Activated T-helper 2 cell treated with anti-CD3 and anti-CD28 coated beads, Interferon-gamma antibody, Interleukin-2, Interleukin-4, amounts not matched to agents 10 μg/mL and 5 μg/mL and 100 μg/mL, durations not matched to agents 14 hours and 24 hours and 36 hours (primary cell): ENCODE measurements at places on chromosomes 3 and 15. TPM values are rescaled to one million over a fixed set of nuclear protein-coding genes. Genes with fewer than 3 reads are reported as not detected.

The IMPG2 gene
- 0.05 and 0.09 TPM in 2 replicates for total RNA-seq

The ASB14 gene
- not detected in 2 replicates for total RNA-seq

The SPTSSB gene
- total RNA-seq = not detected in 2 replicates

The SST gene
- not detected in 2 replicates for total RNA-seq

The LRRC34 gene
- 5.6 and 5.9 TPM in 2 replicates for total RNA-seq

The PARL gene
- total RNA-seq = 74.9 and 81.7 TPM in 2 replicates

The CRABP1 gene
- total RNA-seq = 0.57 TPM in 1 of 2 replicates, not detected in the other

The IQCF5 gene
- total RNA-seq = not detected in 2 replicates

DNA sequence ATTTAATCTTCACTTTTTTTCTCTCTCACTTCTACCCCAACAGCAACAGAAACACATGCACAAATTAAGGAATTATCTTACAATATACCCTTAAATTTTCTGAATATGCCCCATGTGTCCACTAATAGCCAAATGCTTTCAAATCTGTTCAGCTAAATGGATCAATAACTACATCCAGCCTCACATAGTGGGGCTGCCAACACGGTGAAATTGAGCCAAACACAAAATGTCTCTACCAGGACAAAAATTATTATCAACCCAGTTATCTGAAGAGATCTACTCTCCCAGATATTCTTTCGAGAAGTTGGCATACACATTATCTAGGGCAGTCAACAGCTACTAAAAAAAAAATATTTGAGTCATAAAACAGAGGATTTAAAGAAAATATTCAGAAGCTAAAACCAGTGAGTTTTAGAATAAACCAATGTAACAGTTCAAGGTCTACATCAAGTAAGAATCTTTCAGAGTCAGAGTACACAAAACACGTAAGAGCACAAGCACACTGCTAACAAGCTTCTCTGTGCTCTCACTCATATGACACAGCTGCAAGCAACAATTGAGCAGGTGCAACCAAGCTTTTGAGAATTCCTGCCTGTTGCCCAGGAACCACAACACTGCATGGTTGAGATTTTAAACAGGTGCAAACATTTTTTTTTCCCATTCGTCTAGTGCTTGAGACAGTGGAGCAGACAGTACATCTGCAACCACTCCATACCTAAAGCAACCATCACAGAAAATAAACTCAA lies 247.7 kb downstream of the ZBTB20 start:
- no peak for DNase-seq
- no peaks in the 10 kb centered on the region for H3K27me3 ChIP-seq
- no peak overlapping the region for H3K4me3 ChIP-seq
- H3K27ac ChIP-seq = no peak overlapping the region
- peaks cover 2% of the 10 kb centered on the region for H3K4me1 ChIP-seq

DNA sequence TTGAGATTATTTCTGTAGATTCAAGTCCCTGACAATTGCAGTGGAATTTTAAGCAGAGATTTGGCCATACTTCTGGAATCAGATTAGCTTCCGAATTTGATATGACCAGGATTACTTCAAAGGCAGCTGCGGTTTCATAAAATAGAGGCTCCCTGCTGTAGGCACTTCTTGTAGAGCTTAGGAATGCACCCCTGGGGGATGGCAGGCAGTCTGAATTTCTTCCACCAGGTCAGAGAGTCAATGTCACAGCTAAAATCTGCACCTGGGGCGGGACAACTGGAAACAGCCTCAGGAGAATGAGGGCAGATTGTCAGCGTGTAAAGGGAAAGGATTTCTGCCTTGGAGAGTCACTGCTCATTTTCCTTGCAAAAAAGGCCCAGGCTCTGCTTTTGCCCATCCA lies 182.6 kb downstream of the ARRDC4 start:
- peaks cover 10% of the 10 kb centered on the region for H3K27me3 ChIP-seq
- H3K27ac ChIP-seq = no peak overlapping the region
- no peaks in the 10 kb centered on the region for H3K36me3 ChIP-seq
- H3K4me1 ChIP-seq = peaks cover 8% of the 10 kb centered on the region

GRCh38 chr15:61028427-61028826 lies 200.7 kb downstream of the RORA start:
- H3K4me1 ChIP-seq = no peaks in the 10 kb centered on the region
- no peaks in the 10 kb centered on the region for H3K36me3 ChIP-seq
- no peak overlapping the region for H3K4me3 ChIP-seq
- H3K27me3 ChIP-seq = peaks cover 4% of the 10 kb centered on the region

DNA sequence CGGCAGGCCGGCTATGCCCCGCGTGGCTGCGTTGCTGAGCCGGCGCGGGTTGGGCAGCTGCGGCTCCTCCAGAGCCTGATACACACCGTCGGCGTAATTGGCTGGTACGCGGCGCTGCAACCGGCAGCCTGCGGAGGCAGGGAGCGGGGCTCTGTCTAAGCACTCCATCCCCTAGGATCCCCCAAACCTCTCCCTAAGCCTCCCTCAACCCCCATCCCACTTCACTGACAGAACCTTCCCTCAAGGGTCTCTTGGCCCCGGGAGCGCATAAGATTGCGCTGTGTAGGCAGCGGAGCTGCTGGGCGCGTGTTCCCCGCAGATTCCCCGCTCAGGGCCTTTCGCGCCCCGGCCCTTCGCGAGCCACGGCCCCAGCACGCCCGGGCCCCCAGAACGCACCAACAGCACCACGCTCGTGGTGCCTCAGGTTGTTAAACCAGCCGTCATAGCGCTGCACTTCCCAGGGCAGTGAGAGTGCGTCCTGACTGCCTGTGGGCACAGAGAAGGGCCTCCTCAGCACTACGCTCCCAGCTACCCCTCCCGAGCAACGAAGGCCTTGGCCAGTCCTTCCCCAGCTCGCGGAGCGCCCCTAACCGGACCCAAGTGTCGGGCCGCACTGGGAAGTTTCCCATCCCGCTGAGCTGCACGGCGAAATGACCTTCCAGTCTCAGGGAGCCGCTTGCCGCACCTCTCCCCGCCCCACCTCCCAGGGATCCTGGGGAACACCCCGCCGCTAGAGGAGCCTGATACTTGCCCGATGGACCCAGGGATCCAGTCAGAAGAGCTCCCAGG lies 1.2 kb downstream of the DUOX2 start:
- H3K4me1 ChIP-seq = peaks cover 12% of the 10 kb centered on the region
- DNase-seq = no peak
- H3K4me3 ChIP-seq = no peak overlapping the region
- no peaks in the 10 kb centered on the region for H3K36me3 ChIP-seq

GRCh38 chr15:41105348-41106334 lies 10.4 kb downstream of the INO80 start:
- H3K4me3 ChIP-seq = no peak overlapping the region
- peaks cover 29% of the 10 kb centered on the region for H3K36me3 ChIP-seq
- DNase-seq = no peak
- peaks cover 3% of the 10 kb centered on the region for H3K4me1 ChIP-seq

GRCh38 chr3:150222691-150223489 lies 185.2 kb upstream of the TSC22D2 start:
- peaks cover 2% of the 10 kb centered on the region for H3K4me1 ChIP-seq
- no peaks in the 10 kb centered on the region for H3K36me3 ChIP-seq
- peaks cover 53% of the 10 kb centered on the region for H3K27me3 ChIP-seq
- no peak overlapping the region for H3K27ac ChIP-seq

DNA sequence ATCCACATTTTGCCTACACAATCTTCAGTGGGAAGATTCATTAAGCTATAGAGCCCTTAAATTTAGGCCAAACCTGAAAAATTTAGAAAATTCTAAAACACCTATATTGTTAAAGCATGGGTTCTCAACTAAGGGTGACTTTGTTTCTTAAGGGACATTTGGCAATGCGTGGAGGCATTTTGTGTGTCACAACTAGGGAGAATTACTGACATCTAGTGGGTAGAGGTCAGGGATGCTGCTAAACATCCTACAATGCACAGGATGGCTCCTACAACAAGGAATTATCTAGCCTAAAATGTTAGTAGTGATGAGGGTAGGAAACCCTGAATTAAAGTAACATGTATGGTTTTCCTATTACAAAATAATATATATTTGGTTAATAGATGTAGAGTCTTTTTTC lies 55.8 kb downstream of the TBC1D5 start:
- H3K27ac ChIP-seq = no peak overlapping the region
- DNase-seq = no peak
- H3K27me3 ChIP-seq = no peaks in the 10 kb centered on the region
- peaks cover 2% of the 10 kb centered on the region for H3K4me1 ChIP-seq

DNA sequence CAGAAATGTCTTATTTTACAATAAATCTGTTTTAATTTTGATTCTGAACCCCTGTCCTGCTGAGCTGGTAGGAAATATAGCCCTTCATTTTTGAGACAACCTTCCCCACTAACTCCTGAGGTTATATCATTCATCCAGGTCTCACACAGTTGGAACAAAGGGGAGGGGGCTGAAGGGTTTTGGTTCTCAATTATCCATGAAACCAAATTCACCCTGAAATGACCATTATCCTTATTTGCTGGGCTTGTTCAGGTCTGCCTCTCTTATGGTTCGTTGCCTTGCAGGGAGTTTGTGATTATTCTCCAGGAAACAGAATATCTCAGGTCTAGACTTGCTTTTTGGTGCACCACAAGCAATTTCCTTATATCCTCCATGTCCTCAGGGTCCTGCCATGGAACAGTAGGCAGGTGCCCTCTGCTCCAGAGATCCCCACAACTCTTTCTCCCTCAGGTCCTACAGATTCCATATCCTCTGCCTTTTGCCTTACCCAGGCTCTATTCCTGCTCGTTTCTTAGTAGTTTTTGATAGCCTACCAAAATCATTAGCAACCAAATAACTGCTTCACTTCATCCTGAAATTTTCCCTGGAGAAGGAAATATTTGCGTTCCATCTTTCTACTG lies 94.4 kb downstream of the TGFBR2 start:
- no peak overlapping the region for H3K27ac ChIP-seq
- H3K27me3 ChIP-seq = no peaks in the 10 kb centered on the region
- H3K36me3 ChIP-seq = peaks cover 55% of the 10 kb centered on the region
- DNase-seq = no peak
- H3K4me3 ChIP-seq = no peak overlapping the region
- H3K4me1 ChIP-seq = peaks cover 2% of the 10 kb centered on the region

GRCh38 chr3:43873723-43874122 lies 183.0 kb downstream of the ABHD5 start:
- DNase-seq = no peak
- peaks cover 6% of the 10 kb centered on the region for H3K27me3 ChIP-seq
- H3K4me3 ChIP-seq = no peak overlapping the region
- H3K36me3 ChIP-seq = no peaks in the 10 kb centered on the region
- H3K27ac ChIP-seq = no peak overlapping the region

DNA sequence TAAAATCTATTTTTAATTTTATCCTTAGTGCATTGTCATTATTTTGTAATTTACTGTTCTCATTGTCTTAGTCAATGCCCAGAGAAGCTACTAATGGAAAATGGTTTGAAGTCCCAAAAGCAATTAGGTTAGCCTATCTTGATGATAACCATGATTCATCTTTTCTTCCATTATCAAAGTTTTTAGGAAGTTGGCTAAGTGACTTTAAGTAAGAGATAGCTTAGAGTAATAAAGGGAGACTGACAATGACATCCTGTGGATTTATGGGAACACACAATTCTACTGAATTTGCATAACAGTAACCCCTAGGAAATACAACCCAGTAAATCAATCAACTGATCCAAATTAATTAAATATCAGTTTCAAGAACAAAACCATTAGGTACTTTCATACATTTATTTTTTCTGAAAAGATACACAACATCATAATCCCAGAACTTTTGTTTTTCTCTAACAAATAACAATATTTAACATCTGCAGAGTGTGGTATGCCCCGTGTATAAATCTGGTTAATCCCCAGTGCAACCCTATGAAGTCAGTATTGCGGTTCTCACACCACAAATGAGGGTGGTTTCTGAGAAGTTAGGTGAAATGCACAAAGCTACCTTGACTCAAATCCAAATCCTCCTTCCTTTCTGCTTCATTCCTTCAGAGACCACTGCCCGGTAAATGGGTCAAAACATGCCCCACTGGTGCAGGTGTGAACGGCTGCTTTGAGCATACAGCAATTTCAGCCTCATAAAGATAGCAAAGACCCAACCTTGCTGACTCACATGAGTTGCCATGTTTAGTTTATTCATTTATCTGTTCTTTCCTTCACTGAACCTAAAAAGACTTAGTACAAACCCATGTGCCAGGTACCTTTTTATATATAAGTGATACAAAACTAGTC lies 202.1 kb downstream of the TBL1XR1 start:
- H3K27me3 ChIP-seq = peaks cover 1% of the 10 kb centered on the region
- H3K27ac ChIP-seq = no peak overlapping the region
- no peaks in the 10 kb centered on the region for H3K36me3 ChIP-seq
- DNase-seq = no peak
- H3K4me3 ChIP-seq = no peak overlapping the region

GRCh38 chr15:37102305-37103162 lies 2.2 kb upstream of the MEIS2 start:
- DNase-seq = no peak
- peaks cover 22% of the 10 kb centered on the region for H3K4me1 ChIP-seq
- peaks cover 7% of the 10 kb centered on the region for H3K36me3 ChIP-seq
- peaks cover 93% of the 10 kb centered on the region for H3K27me3 ChIP-seq
- no peak overlapping the region for H3K4me3 ChIP-seq
- H3K27ac ChIP-seq = no peak overlapping the region

DNA sequence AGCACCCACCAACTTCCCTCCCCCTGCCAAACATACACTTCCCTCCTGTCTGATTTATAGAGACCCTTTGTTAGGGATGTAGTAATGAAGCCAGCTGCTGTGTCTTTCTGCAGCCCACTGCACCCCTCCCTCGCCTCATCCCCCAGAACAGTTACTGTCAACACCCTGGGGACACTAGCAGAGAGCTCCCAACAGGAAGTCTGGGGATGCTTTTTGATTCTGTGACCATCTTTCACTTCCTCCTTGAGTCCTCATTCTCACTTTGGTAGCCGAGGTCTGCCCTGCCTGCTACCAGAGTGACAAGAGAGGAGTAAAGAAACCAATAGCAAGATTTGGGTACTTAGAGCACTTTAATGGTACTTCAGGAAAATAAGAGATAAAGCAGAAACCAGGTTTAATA lies 201.6 kb downstream of the SATB1 start:
- no peak for DNase-seq
- no peak overlapping the region for H3K27ac ChIP-seq
- H3K4me1 ChIP-seq = peaks cover 15% of the 10 kb centered on the region
- no peaks in the 10 kb centered on the region for H3K36me3 ChIP-seq
- H3K27me3 ChIP-seq = peaks cover 5% of the 10 kb centered on the region

- H3K27me3 ChIP-seq = peaks cover 37% of the 10 kb centered on the region
- no peak overlapping the region for H3K4me3 ChIP-seq
- no peak for DNase-seq
- no peak overlapping the region for H3K27ac ChIP-seq
- no peaks in the 10 kb centered on the region for H3K36me3 ChIP-seq
Observed at GRCh38 chr15:100923902-100924301, 4.7 kb downstream of the LRRK1 start.

- peaks cover 39% of the 10 kb centered on the region for H3K27me3 ChIP-seq
- peaks cover 17% of the 10 kb centered on the region for H3K4me1 ChIP-seq
- peaks cover 5% of the 10 kb centered on the region for H3K36me3 ChIP-seq
- no peak for DNase-seq
- no peak overlapping the region for H3K27ac ChIP-seq
Observed at GRCh38 chr15:69780981-69781380, 316.7 kb downstream of the TLE3 start.

- no peak overlapping the region for H3K27ac ChIP-seq
- H3K27me3 ChIP-seq = no peaks in the 10 kb centered on the region
- no peak overlapping the region for H3K4me3 ChIP-seq
- no peaks in the 10 kb centered on the region for H3K4me1 ChIP-seq
- H3K36me3 ChIP-seq = no peaks in the 10 kb centered on the region
Observed at GRCh38 chr3:54309601-54310000, 187.2 kb downstream of the CACNA2D3 start.

GRCh38 chr3:39434574-39434973 lies 28.1 kb downstream of the RPSA start:
- H3K4me3 ChIP-seq = no peak overlapping the region
- no peaks in the 10 kb centered on the region for H3K36me3 ChIP-seq
- peaks cover 4% of the 10 kb centered on the region for H3K27me3 ChIP-seq
- no peaks in the 10 kb centered on the region for H3K4me1 ChIP-seq
- H3K27ac ChIP-seq = no peak overlapping the region
